ENCODE measurements at places on chromosomes 2 and 18. TPM values are rescaled to one million over a fixed set of nuclear protein-coding genes. Genes with fewer than 3 reads are reported as not detected.

Gene MPPE1
- 19.8 TPM for total RNA-seq

Gene RAD51AP2
- total RNA-seq = not detected

Gene FZD7
- total RNA-seq = 10.5 TPM

Gene UCN
- 1.4 TPM for total RNA-seq

Gene FBXO41
- total RNA-seq = 2.3 TPM

Gene LYPD6B
- 1.3 TPM for total RNA-seq

Gene PSTPIP2
- total RNA-seq = 8.9 TPM

Gene ANKRD30B
- total RNA-seq = 0.70 TPM

Gene C1GALT1C1L
- total RNA-seq = 0.47 TPM

Gene AP1S3
- 6.7 TPM for total RNA-seq

Gene TBR1
- total RNA-seq = not detected

Gene ZBTB7C
- 0.06 TPM for total RNA-seq

Gene NXPH2
- not detected for total RNA-seq

Gene LHCGR
- total RNA-seq = not detected

DNA sequence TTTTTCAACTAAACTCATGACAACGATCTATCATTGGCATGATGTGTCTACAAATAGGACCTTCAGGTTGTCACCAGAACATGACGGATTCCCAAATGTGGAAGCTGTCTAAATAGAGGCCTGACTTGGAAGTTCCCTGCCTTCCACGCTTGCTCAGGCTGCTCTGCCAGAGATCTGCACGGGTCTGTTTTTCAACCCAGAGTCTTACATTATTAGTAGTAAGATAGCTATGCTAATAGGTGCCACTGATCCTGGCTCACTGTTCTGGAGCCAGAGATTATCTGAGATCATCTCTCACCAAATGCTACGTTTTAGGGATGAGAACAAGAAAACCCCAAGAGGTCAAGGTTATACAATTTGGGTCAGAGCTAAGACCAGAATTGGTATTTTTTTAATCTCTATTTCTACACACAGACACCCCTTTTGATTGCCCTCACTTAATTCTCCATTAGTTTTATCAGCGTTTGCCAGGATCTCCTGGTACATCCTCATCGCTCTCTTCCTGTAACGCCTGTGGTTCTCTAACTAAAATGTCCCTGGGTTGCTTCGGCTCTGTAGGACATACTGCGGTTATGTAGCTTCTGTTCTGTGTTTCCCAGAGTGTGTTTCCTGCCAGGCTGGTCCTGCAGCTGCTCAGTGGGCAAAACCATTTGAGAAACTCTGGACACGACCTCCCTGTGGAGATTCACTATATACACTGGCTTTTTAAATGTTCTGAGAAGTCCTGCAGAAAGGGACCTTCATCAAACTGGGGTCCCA lies 5.7 kb downstream of the CDC42EP3 start:
- DNase-seq = no peak

DNA sequence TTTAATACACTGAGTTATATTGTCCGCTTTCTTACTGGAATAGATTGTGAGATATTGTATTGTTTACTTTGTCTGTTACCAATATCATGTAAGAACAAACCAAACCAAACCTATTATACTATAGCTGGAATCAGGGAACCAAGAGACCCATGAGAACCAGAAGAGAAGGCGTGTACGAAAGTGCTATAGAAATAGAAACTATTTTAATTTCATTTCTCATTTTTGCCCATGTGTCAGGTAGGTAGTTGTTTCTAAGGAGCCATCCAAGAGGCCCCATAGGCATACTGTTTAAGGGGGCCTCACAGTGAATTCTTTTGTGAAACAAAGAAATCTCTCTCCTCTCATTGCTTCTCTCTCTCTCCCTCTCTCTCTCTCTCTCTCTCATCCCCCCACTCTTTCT lies 363.6 kb downstream of the RNF144A start:
- DNase-seq = no peak

GRCh38 chr2:20594957-20595356 lies 55.9 kb downstream of the HS1BP3 start:
- DNase-seq = no peak

- DNase-seq = peak; percentile 82
Measured at GRCh38 chr2:117856415-117857210, 42.1 kb downstream of the DDX18 start.

- no peak for DNase-seq
Measured at GRCh38 chr2:69202327-69202726, 184.7 kb downstream of the GFPT1 start.

DNA sequence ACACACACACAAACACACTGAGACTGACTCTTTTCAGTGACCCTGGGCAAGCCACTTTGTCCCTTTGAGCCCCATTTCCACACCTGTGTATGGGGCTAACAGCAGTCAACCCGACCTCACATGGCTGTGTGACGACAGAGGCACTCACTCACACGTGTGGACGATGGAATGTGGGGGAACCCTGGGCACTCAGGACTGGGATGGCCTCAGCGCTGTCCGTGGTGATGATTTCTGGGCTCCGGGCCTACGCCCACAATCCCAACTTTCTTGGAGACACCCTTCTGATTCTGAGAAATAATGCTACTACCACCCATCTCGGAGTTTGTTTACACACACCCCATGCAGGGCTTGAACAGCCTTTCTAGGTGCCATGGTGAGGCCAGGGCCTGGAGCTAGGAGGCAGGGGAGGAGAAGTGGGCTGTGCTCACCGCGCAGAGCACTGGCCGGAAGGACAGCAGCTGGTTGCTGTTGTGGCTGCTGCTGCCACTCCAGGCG lies 1.5 kb downstream of the CRYBA2 start:
- no peak for DNase-seq

DNA sequence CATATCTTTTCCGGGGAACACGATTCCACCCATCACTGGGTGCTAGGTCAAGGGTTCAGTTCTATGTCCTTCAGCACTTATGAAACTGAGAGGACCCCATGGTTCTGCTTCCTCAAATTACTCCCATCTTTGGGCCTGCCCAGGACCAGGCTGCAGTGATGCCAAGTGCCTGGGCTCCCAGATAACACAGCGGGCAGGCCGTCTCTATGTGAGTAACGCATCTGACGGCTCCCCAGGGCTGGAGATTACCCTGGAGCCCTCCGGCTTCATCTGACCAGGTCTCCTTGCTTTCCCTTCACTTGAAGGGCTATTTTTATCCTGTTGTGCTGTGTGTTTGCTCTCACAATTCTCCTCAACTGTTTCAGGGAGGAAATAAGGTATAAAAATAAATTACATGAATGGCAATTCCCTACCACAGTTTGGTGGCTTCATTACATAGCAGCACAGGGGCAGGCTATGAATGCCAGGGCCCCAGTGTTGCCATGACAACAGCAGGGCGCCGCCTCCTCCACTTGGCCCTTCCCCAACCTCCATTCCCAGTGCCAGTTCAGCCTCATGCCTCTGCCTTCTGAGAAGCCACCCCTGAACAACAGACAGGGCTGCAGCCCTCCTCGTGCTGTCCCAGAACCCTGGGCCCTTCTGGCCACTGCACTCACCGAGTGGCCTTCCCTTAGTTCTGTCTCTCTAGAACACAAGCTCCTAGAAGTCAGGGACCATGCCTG lies 25.4 kb upstream of the TMEM131 start:
- no peak for DNase-seq

DNA sequence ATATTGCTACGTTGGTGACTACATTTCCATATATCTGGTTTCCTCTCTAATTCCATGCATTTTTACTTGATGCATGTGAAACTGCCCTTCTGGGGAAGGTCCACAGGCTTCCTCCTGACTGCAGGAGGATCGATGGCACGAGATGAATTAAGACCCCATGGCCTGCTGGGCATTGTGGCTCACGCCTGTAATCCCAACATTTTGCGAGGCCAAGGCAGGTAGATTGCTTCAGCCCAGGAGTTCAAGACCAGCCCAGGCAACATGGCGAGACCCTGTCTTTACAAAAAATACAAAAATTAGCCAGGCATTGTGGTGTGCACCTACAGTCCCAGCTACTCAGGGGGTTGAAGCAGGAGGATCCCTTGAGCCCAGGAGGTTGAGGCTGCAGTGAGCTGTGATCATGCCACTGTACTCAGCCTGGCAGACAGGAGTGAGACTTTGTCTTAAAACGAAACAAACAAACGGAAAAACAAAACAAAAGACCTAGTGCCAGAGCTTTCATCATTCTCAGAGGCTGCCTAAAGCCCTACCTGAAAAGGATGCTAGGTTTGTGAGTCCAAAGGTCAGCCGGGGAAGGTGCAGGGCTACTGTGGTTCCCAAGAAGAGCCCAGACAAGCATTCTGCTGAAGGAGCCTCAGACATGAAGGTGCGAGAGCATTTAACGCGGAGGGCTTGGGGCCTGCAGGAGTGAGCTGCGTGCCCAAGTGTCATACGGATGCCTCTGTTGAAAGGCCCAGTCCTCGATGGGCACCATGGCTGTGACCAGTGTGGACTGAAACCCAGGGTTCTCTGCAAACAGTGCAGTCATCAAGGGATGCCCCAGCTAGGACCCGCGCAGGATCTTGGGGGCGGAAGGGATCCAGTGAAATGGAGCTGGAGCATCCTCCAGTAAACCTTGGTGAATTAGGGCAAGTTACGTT lies 21.6 kb downstream of the GPR55 start:
- DNase-seq = no peak

- no peak for DNase-seq
Measured at GRCh38 chr2:24858996-24859395, 61.0 kb downstream of the ADCY3 start.

DNA sequence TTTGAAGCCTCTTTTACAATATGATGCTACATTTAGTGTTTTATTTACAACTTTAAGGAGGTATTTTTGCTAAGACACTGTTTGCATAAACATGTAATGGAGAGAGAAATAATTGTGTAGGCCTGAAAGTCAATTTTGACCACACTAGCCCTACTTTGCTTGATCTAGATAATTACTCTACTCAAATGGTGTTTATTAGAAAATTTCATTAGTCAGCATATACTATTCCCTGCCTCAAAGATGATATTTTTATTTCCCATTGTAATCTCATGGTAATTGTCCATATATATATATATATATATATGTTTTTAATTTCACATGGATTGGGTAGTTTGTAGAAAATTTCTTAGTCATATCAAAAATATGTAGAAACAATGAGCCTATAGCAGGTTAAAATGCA lies 632.2 kb downstream of the SATB2 start:
- no peak for DNase-seq

DNA sequence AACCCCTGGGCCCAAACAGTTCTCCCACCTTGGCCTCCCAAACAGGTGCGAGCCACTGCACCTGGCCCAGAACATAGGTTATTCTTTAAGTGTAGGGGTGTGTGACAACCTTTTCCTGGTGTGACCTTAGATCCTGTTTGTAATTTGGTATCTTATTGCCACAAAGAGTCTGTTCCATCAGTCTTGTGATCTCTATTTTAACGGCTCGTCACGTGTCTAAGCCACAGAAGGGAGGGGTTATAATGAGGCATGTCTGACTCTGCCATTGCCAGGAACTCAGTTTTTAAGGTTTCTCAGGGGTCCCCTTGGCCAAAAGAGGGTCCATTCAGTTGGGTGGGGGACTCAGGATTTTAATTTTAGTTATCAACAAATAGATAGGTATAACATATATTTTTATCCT lies 4.4 kb upstream of the ALS2 start:
- DNase-seq = no peak

- DNase-seq = no peak
Measured at GRCh38 chr2:31547485-31547884, 33.3 kb downstream of the SRD5A2 start.

DNA sequence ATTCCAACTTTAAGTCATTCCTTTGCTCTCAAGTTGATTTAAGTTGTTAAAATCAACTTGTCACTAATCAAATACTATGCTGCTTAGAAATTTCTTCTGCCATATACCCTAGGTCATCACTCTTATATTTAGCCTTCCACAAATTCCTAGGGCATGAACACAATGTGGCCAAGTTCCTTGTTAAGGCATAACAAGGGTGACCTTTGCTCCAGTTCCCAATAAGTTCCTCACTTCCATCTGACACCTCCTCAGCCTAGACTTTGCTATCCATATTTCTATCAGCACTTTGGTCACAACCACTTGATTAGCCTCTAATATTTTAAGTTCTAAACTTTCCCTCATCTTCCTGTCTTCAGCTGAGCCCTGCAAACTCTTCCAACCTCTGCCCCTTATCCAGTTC lies 9.9 kb upstream of the TMEM37 start:
- DNase-seq = no peak

- DNase-seq = no peak
Measured at GRCh38 chr2:164220265-164220664, 401.0 kb downstream of the GRB14 start.

DNA sequence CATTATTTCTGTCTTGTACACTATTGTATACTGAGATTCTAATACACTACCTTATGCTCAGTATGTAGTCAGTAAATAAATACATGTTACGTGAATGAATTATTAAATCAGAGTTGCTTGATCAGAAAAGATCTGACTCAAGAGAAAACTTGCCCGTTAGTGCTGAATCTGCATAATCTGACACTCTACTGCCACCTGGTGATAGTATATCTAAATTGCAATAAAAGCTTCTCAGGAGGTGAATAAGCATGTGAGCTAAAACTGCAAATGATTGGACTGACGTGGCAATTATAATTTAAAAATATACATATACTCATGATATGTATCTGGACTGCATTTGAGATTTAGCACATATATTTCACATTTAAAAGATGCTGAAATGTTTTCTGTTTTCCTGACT lies 70.4 kb downstream of the KIAA1328 start:
- DNase-seq = peak; percentile 9

- DNase-seq = no peak
Measured at GRCh38 chr2:71001981-71002570, 7.4 kb upstream of the TEX261 start.

DNA sequence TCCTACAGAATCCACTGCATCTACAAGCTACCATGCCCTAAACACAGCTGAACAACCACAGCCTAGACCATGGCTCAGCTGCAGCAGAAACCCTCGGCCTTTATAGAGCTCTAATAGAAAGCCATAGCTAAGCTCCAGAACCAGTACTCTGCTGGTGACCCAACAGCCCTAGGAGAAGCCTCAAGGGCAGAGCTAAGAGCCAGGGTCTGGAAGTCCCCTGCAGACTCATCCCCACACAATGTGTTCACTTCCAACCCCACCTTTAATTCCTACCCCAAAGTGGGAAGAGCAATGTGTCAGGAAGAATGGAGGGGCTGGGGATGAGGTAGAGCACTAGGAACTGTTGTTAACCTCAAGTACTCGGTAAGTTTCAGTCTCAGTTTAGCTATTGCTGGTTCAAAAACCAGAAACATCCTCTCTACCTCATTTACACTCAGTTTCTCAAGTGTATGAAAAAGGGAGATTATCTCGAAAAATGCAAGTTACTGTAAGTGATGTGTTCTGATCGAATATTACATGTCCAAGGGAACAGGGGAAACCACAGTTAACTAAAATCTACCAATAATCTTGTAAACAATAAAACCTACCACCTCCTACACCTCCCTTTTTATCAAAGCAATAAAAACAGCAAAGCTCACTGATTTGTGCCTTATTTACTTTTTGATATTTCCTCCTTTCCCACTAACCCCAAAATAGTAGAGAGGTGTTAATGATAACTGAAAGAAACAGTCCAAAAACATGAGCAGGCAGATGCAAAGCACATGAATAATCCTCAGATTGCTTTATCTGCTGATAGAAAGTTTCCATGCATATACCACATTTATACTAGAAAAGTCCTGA lies 36.2 kb downstream of the THADA start:
- no peak for DNase-seq

All from glomerular endothelial cell (primary cell).